ENCODE measurements at places on chromosomes 13 and 19.

DNA sequence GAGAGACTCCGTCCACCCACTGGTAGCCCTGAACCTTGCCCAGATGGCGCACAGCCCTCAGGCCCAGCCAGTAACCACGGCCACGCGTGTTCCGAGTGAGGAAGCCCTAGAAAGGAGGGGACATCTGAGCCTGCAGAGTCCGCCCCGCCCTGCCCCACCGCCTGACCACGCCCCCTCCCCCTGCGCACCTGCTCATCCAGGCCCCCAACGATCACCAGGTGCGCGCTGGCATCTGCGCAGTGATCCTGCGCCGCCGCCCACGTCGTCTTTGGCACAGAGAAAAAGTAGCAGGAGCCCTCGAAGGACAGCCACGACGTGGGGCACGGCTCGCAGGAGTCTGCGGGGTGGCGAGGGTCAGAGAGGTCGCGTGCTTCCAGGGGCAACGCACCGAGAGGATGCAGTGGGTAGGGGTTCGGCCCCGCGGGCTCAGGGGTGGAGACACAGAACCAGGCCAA lies 2.1 kb downstream of the CLEC4G start:
- DNase-seq = no peak

DNA sequence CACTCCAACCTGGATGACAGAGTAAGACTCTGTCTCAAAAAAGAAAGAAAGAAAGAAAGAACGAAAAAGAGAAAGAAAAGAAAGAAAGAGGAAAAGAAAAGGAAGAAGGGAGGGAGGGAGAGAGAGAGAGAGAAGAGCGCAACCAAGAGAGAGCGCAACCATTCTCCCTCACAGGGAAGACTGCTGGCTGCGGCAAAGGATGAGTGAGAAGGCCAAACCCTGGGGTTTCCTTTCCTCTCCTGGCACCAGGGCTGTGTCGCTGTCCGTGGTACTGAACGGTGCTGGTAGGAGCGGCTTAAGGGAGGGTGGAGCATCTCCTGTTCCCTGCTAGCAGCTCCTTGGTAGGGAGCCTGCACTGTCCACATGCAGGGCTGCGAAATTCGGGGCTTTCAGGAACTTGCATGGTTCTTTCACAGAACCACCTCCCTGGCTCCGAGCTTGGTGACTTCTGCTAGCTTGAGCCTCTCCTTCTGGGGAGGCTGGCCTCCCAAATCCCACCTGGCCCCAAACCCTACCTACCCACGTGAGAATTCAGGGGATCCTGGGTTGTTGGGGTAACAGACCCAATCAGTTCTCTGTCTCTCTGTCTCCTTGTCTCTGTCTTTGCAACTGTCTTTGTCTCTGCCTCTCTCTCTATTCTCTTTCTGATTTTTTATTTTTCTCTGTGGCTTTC lies 51.1 kb upstream of the ZNRF4 start:
- DNase-seq = peak; percentile 81

DNA sequence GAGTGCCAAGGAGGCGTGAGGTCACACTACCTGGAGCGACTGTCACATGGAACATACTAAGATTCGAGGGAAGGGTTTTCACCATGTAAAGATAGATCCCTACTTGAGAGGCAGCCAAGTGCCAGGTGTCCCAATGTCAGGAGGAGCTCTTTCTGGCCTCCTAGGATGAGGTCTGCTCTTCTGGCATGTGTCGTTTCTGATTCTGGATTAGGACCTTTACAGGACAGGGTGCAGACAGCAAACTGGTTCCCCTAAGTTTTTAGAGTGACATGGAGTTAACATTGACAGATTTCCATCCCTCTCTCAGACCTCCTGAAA lies 75.3 kb downstream of the ZNF536 start:
- DNase-seq = no peak

DNA sequence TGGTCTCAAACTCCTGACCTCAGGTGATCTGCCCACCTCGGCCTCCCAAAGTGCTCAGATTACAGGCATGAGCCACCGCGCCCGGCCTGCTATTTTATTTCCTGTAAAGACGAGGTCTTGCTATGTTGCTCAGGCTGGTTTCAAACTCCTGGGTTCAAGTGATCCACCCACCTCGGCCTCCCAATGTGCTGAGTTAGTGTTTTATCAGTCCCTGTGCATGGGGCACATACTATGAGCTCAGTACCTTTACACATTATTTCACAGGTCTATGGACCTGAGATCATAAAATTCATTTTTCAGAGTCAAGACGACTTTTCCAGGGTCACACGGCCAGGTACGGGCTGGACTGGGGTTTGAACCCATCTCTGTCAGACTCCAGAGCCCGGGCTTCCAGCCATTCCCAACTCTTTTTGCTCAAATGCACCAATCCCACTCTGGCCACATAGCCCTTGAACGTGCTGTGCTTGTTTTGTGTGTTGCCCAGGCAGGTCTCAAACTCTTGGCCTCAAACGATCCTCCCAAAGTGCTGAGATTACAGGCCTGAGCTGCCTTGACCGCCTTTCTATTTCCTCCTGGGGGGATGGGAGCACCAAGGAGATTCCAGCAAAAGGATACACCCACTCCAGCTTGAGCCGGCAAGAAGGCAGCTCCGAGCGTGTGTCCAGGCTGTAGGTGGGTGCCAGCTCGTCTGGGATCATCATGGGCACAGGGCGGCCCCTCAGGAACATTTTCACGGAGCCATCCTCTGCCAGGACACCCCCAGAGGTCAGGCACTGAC lies 1.1 kb downstream of the EML2 start:
- no peak for DNase-seq

GRCh38 chr13:39965309-39965708 lies 309.8 kb downstream of the COG6 start:
- no peak for DNase-seq

DNA sequence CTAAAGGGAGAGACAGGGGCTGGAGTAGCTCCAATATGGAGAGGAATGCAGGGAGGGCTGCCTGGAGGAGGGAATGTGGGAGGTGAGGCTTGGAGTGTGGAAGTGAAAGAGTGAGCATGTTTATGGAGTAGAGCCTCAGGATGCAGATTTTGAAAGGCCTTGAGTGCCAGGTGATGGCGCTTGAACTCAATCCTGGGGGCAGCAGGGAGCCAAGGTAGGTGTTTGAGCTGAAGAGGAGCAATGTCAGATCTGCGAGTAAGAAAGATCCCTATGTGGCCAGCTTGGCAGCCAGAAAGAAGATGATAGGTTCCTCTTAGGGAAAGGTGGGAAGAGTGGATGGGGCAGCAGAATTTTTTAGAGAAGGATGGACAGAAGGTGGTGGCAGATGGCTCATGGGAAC lies 40.3 kb downstream of the CYP4F22 start:
- no peak for DNase-seq

DNA sequence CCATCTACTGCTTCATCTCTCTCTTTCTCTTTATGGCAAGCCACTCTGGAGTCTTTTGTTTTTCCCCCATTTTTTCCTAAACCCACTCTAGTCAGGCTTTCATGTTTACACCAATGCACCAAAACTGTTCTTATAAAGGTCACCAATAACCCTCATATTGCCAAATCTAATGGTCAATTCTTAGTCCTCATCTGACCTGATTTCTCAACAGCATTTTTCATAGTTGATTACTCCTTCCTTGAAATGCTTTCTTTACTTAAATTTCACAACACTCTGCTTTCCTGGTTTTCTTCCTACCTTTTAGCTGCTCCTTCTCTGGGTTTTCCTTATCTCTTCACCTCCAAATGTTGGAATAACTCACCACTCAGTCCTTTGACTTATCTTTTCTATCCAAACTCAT lies 47.9 kb downstream of the MICU2 start:
- DNase-seq = no peak

DNA sequence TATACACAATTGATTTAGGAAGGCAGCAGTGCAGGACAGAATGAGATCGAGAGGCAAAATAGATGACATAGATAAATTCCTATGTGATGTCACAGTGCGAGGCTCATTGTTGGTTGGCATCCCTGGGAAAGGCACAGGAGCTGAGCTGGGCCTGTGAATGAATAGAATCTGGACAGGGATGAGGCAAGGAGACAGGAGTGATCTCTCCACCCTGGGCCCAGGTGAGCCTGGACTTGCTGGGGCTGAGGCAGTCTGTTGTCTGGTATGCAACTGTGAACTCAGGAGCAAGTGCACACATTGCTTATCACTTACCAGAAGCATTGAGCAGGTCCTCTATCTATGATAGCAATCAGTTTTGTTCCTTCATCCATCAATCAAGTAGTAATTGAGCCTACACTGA lies 48.2 kb upstream of the ESD start:
- DNase-seq = no peak

DNA sequence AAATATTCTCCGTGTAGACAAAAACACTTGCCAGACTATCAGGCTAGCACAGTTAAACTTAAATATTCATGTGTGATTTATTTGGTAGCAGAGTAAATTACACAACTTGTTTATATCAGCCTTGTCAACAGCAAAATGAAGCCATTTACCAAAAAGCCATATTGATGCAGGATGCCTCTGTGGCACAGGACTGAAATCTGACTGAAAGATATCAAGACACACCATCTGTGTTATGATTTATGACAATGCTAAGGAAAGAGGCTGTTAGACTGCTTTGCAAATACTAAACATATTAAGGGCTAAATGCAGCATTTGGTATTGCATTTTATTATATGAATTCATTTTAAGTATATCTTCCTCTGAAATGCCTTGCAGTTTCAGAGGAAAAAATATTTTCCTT lies 44.8 kb upstream of the FNDC3A start:
- DNase-seq = no peak

DNA sequence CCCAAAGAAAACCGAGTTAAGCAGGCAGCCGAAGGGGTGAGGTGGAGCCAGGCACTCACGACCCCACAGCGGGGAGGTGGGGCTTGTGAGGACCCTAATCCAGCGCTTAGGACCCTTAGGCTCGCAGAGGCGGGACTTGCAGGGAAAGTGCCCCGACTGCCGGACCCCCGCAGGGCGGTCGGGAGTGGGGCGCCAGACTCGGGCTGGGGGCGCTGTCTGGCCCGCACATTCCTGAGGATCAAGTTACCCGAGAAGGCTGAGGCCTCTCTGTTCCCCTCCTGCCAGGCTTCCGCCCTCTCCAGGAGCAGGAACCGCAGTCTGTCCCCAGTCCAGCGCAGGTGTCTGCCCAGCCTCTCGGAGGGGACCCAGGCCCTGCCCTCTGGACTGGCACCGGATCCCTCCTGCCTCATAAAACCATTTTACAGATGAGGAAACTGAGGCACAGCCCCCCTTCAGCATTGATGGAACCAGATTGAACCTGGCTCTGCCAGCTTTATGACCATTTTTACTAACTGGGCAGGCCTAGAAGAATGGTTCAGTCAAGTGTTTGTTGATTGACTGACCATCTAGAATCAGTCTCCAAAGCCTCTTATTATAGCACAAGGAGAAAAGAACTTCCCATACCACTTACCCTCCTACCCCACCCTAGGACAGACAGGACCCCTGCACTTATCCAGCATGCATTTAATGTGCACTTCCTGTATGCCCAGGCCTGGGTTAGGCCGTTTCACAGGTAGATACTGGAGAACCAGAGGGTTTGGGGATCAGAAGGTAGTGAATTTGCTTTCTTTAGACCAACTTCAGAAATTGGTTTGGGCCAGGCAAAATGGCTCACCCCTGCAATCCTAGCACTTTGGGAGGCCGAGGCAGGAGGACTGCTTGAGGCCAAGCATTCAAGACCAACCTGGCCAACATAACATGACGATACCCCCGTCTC lies 6.7 kb upstream of the JUND start:
- no peak for DNase-seq

- DNase-seq = no peak
Observed at GRCh38 chr13:101487438-101487830, 35.0 kb downstream of the ITGBL1 start.

DNA sequence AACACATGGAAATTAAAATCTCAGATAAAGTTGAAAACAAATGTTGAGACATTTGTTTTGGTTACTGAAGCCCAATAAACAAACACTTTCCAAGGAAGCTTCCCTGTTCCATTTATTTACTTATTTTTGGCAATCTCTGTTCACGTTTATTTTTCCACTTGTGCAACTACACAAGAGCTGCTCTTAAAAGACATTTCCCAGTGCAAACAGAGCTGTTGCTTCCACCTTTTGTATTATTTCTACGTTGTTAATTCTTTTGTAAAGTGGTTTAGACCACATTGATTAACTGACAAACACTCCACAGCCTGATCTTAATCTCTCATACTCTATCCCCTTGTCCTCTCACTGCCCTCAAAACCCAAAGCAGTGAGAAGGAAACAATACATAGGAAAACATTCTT lies 757.6 kb downstream of the LIG4 start:
- no peak for DNase-seq

DNA sequence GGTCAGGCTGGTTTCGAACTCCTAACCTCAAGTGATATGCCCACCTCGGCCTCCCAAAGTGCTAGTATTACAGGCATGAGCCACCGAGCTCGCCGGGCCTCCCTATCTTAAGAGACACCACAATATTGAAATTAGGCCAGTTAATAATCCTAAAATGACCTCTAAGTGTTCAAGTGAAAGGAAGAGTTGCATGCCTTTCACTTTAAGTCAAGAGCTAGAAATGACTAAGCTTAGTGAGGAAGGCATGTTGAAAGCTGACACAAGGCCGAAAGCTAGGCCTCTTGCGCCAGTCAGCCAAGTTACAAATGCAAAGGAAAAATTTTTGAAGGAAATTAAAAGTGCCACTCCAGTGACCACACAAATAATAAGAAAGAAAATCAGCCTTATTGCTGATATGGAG lies 144.5 kb upstream of the FNDC3A start:
- no peak for DNase-seq

- no peak for DNase-seq
Observed at GRCh38 chr13:74110053-74110452, 24.2 kb downstream of the KLF12 start.

DNA sequence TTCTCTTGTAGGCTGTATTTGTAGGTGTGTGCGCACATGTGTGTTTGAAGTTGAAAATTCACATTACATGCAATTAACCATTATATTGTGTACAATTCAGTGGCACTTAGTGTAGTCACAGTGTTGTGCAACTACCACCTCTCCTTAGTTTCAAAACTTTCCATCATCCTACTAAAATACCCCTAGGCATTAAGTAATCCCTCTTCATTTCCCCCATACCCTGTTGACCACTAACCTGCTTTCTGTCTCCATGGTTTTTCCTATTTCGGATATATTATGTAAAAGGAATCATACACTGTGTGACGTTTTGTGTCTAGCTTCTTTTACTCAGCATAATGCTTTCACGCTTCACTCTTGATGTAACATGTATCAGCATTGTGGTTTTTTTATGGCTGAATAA lies 16.1 kb downstream of the LSM14A start:
- DNase-seq = no peak

DNA sequence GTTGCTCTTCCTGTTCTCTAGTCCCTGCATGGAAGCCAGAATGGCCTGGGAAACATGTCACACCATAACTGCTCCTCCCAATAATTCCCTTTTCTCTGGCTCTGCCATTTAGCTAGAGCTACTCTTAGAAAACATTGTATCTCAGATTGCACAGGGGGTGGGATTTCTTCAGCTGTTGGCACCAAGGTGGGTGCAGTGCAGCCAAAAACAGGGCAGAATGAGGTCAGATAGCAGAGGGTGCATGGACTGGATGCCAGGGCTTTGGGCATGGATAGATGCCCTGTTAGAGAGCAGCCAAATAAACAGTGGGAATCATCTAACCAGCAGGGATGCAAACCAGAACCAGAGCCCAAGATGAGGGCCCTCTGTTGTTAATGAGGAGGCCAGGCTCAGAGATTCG lies 4.9 kb upstream of the AMER2 start:
- DNase-seq = no peak

- no peak for DNase-seq
Observed at GRCh38 chr13:48232420-48233045, 473 bp upstream of the ITM2B start.

Measured in activated CD8-positive, alpha-beta memory T cell treated with anti-CD3 and anti-CD28 coated beads for 24 hours (primary cell).